ENCODE measurements at places on chromosomes 6 and 20. TPM values are rescaled to one million over a fixed set of nuclear protein-coding genes. Genes with fewer than 3 reads are reported as not detected.

The MEI4 gene
- not detected for total RNA-seq

The LINC00237 gene
- total RNA-seq = not detected

The PRDM13 gene
- not detected for total RNA-seq

The ZNF335 gene
- 24.6 TPM for total RNA-seq

The NHLRC1 gene
- 1.5 TPM for total RNA-seq

The LY6G6F gene
- total RNA-seq = not detected

The DST gene
- 243 TPM for total RNA-seq

The AVP gene
- total RNA-seq = not detected

DNA sequence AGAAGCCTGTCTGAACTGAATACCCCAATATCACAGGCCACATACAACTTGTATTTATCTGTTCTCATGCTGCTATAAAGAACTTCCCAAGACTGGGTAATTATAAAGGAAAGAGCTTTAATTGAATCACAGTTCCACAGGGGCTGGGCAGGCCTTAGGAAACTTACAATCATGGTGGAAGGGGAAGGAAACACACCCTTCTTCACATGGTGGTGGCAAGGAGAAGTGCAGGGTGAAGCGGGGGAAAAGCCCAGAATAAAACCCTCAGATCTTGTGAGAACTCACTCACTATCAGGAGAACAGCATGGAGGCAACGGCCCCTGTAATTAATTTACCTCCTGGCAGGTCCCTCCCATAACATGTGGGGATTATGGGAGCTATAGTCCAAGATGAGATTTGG lies 50.3 kb upstream of the FNDC1 start:
- no peaks in the 10 kb centered on the region for H3K4me1 ChIP-seq
- no peak overlapping the region for H3K27ac ChIP-seq
- H3K27me3 ChIP-seq = peaks cover 31% of the 10 kb centered on the region
- no peaks in the 10 kb centered on the region for H3K36me3 ChIP-seq
- H3K4me3 ChIP-seq = no peak overlapping the region

DNA sequence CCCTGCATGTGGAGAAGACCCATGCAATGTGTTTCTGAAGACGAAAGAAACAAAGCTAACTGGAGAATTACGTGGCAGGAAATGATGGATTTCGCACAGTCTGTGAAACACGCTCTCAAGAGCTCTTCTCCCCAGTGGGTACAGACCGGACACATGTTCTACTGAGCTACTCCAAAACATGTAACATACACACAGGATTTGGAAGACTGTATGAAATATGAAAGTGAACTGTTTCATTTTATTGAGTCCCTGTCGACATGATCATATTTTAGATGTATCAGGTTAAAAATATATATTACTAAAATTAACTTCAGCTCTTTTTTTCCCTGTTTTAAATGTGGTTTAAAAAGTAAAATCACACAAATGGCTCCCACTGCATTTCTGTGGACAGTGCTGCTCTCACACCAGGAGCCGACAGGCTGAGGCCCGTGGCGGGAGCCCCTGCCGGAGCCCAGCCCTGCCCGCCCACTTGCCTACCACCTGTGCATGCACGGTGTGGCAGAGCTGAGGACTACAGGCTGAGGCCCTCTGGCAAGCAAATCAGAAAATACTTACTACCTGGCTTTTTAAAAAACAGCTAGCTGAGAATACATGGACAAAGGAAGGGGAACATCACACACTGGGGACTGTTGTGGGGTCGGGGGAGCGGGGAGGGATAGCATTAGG lies 58.9 kb upstream of the NXT1 start:
- peaks cover 33% of the 10 kb centered on the region for H3K27me3 ChIP-seq
- H3K27ac ChIP-seq = no peak overlapping the region
- peaks cover 4% of the 10 kb centered on the region for H3K4me1 ChIP-seq
- no peaks in the 10 kb centered on the region for H3K36me3 ChIP-seq
- no peak overlapping the region for H3K4me3 ChIP-seq

GRCh38 chr6:29017428-29017802 lies 12.3 kb upstream of the ZNF311 start:
- peaks cover 36% of the 10 kb centered on the region for H3K27me3 ChIP-seq
- no peak overlapping the region for H3K27ac ChIP-seq
- no peaks in the 10 kb centered on the region for H3K36me3 ChIP-seq
- H3K4me1 ChIP-seq = peaks cover 2% of the 10 kb centered on the region
- no peak for DNase-seq
- H3K4me3 ChIP-seq = no peak overlapping the region

DNA sequence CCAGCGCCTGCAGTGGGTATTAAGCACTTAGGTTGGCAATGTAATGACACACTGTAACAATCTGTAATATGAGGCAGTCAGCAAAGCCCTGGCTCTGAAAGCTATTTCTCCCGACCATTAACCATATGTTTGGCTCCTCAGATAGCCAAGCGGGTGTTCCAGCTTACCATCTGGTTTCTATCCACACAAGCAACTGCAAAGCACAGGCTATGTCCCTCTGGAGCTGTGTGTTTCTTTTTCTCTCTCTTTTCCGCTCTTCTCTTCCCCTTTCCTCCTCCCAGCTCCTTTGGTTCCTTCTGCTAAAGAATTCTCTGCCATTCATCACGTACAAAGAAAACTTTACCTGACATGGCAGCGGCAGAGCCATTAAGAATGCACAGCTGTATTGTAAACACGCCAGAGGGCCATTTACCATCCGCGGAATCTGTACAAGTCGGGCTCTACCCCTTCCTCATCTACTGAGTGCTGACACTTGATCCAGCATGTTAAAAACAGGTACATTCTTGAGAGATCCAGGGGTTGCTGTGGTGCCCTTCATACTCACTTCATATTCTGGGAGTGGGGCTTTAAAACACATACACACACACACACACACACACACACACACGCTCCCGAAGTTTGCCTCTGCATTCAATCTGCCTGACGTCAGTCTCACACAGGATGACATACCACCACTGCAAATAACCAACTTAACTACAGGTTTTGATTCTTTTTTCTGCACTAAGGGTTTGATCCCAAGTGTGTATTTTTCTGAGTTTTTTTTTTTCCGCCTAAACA lies 77.2 kb downstream of the BACH2 start:
- no peaks in the 10 kb centered on the region for H3K27me3 ChIP-seq
- DNase-seq = no peak
- no peaks in the 10 kb centered on the region for H3K4me1 ChIP-seq
- H3K4me3 ChIP-seq = no peak overlapping the region
- H3K27ac ChIP-seq = no peak overlapping the region

GRCh38 chr6:71324194-71324785 lies 35.7 kb downstream of the OGFRL1 start:
- peaks cover 5% of the 10 kb centered on the region for H3K4me1 ChIP-seq
- no peaks in the 10 kb centered on the region for H3K27me3 ChIP-seq
- H3K36me3 ChIP-seq = no peaks in the 10 kb centered on the region
- H3K27ac ChIP-seq = no peak overlapping the region

DNA sequence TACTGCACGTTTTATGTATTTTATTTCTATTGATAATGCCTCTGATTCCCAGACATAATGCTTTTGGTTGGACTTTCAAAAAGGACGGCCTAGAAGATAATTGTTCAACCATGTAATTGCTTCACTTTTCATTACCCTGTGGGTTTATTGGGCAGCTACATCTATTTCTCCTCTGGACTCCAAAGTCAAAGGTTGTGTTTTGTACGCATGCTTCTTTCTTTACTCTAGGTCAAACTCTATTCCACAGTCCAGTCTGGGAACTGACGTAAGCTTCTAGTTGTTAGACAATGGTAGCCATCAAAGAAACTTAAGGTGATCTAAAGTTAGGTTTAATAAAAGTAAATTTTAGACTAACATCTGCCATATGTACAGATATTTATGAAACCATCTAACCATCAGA lies 6.6 kb upstream of the SLC17A3 start:
- peaks cover 9% of the 10 kb centered on the region for H3K4me1 ChIP-seq
- no peak overlapping the region for H3K4me3 ChIP-seq
- no peak overlapping the region for H3K27ac ChIP-seq
- H3K27me3 ChIP-seq = peaks cover 15% of the 10 kb centered on the region

- peaks cover 20% of the 10 kb centered on the region for H3K4me1 ChIP-seq
- no peaks in the 10 kb centered on the region for H3K36me3 ChIP-seq
- no peak overlapping the region for H3K27ac ChIP-seq
- H3K27me3 ChIP-seq = no peaks in the 10 kb centered on the region
- no peak for DNase-seq
- no peak overlapping the region for H3K4me3 ChIP-seq
These were observed 82.3 kb upstream of the CLDN20 start for GRCh38 chr6:155181498-155181897.

GRCh38 chr6:118372413-118372812 lies 175.7 kb upstream of the PLN start:
- no peaks in the 10 kb centered on the region for H3K4me1 ChIP-seq
- H3K4me3 ChIP-seq = no peak overlapping the region
- H3K27ac ChIP-seq = no peak overlapping the region
- no peak for DNase-seq
- H3K36me3 ChIP-seq = peaks cover 2% of the 10 kb centered on the region

DNA sequence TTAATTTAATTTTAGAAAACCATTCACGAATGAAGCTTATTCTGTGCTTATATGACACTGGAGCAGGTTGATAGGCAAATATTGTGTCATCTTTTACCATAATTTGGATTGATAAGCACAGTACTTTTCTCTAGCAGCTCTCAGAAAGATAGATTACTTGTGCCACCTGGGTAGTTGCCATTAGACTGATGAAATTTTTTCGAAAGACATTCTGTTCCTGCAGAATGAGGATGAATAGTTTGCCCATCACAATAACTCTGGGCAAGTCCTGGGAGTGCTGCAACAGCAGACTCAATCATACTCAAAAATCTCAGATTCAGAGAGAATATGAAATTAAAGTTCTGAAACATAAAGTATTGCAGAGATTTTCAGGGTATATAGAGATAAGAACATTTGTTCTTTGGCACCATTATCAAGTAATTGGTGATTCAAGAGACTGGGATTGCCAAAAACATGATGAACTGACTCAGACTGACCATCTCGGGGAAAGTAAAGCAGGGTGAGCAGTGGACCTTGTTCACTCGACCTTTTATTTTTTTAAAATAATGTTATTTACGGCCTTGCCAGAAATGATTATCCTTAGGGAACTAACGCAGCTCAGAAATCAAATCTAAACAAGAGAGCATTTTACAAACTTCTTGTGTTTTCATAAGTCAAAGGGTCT lies 65.8 kb upstream of the PTCHD4 start:
- H3K36me3 ChIP-seq = no peaks in the 10 kb centered on the region
- no peaks in the 10 kb centered on the region for H3K27me3 ChIP-seq
- no peak for DNase-seq
- H3K4me3 ChIP-seq = no peak overlapping the region
- H3K27ac ChIP-seq = no peak overlapping the region

- DNase-seq = no peak
- H3K4me1 ChIP-seq = peaks cover 40% of the 10 kb centered on the region
- no peaks in the 10 kb centered on the region for H3K27me3 ChIP-seq
These were observed 18.6 kb downstream of the LRP11 start for GRCh38 chr6:149845549-149845948.

DNA sequence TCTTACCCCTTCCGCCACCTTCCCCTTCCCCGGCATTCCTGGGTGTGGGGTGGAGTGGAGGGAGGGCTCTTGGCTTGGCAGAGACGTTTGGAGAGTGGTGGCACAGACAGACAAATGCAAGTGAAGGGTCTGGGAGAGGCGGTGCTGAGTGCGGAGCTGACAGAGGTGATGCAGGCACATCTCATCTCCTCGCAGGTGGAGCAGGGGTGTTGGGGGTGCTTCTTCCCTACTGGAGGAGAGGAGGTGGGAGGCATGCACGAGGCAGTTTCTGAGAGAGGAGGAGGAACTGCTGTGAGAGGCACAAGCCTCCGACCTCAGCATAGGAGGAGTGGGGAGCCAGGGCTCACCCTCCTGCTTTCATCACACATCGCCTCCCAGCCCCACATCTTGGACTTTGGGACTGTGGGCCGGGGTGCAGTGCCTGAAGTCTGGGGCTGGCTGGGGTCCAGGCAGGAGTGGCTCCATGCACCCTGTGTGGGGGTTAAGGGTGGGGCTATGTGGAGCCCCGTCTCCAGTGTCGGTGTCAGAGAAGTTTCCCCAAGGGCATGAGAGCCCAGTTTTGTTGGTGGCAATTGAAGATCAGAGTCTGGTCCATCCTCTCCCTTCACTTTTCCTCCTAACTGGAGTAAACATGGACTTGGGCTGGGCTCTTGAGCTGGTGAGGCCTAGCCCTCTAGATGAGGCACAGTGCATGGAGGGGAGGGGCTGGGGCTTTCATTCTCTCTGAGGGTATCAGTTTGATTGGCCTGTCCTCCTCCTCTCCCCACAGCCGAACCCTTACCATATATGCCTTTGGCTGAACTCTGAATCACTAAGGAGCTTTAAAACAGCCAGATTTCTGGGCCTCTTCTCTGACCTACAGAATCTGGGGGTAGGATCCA lies 20.2 kb upstream of the SLC22A7 start:
- no peak overlapping the region for H3K4me3 ChIP-seq
- H3K27ac ChIP-seq = no peak overlapping the region
- peaks cover 23% of the 10 kb centered on the region for H3K27me3 ChIP-seq
- no peaks in the 10 kb centered on the region for H3K36me3 ChIP-seq
- H3K4me1 ChIP-seq = peaks cover 13% of the 10 kb centered on the region
- DNase-seq = no peak

DNA sequence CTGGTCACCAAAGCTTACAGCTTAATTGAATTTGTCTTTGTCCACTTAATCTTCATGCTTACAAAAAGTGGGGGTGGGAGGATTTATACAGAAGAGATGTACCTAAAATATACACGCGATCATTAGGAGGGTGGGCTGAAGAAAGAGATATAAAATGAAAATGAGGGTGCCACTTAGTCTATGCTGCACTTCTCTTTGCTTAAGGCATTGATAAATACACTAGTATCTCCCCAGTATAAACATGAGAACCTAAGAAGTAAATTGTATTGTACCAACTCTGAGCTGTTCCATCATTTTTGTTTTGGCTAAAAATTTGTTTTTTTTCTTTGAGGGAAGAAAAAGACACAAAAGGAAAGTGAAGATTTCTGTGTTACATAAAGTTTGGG lies 170.8 kb upstream of the ZNF217 start:
- DNase-seq = no peak
- no peaks in the 10 kb centered on the region for H3K27me3 ChIP-seq
- peak overlapping the region; percentile 83 for H3K27ac ChIP-seq
- H3K4me3 ChIP-seq = peak overlapping the region; percentile 49
- H3K4me1 ChIP-seq = peaks cover 36% of the 10 kb centered on the region

- DNase-seq = peak; percentile 69
- H3K36me3 ChIP-seq = peaks cover 2% of the 10 kb centered on the region
- no peak overlapping the region for H3K4me3 ChIP-seq
- peaks cover 5% of the 10 kb centered on the region for H3K4me1 ChIP-seq
These were observed 5.0 kb downstream of the VSX1 start for GRCh38 chr20:25076731-25077609.

DNA sequence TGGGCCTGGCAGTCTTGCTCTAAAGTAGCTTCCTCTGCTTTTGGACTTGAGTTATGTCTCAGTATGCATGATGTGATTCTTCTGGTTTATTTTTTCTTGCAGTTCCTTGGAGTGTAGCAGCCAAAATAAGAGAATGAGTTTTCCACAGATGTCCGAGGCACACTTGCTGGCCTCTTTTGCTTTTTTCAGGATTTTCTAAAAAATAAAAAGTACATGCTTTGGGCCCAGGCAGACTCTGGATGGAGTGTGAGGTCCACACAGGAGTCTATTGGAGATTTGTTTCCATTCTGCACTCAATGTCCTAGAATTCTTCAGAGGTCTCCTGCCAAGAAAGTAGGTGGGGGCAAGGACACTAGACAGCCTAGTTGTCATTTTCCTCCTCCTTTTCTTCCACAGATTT lies 477.6 kb downstream of the EPM2A start:
- H3K4me1 ChIP-seq = no peaks in the 10 kb centered on the region
- no peaks in the 10 kb centered on the region for H3K36me3 ChIP-seq
- no peak overlapping the region for H3K4me3 ChIP-seq
- H3K27me3 ChIP-seq = peaks cover 9% of the 10 kb centered on the region

Data from osteocyte (in vitro differentiated cells).